ENCODE measurements at places on chromosomes 16 and 17.

GRCh38 chr16:83926726-83927397 lies 26.2 kb upstream of the OSGIN1 start:
- DNase-seq, result peak; percentile 83

DNA sequence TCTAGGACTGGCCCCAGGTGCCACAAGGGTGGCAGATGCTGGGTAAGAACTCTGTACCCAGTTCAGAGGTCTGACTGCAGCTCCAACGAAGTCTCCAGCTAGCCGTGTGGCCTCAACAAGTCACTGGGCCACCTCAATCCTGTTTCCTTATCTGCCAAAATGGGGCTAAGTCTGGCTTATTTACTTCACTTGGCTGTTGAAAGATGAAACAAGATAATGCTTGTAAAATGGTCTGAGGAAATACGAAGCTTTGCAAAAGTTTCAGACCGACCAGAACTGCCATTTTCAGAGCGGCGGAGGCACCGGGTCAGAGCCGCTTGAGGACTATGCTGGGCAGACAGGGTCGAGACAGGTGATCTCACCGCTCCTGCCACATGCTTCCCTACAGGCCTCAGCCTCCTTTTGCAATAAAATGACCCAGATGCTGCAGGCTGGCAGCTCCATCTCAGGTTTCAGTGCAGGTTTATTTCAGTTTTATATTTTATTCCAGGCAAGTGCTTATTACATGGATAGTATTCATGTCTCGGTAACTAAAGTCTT lies 17.2 kb downstream of the MNT start:
- DNase-seq, result no peak

DNA sequence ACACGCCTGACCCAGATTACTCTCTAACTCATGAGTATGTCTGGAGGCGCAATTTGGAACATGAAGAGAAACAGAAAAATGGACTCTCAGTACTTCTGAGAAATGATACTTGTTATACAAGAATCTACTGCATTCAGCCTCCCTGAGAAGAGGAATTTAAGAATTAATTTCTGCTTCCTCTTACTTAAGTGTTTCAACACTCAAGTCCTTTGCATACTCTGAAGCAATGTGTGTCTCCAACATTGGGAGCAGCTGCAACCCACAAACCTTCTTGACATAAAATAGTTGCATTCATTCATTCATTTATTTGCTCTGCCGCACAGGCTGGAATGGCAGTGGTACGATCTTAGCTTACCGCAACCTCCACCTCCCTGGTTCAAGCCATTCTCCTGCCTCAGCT lies 199.8 kb downstream of the NPIPA7 start:
- no peak for DNase-seq

- peak; percentile 34 for DNase-seq
Measured at GRCh38 chr17:31858642-31859486, at the start of gene COPRS. TSS of gene COPRS (minus strand) at chr17:31859244. CDS start at chr17:31859199, 45 bp downstream.

DNA sequence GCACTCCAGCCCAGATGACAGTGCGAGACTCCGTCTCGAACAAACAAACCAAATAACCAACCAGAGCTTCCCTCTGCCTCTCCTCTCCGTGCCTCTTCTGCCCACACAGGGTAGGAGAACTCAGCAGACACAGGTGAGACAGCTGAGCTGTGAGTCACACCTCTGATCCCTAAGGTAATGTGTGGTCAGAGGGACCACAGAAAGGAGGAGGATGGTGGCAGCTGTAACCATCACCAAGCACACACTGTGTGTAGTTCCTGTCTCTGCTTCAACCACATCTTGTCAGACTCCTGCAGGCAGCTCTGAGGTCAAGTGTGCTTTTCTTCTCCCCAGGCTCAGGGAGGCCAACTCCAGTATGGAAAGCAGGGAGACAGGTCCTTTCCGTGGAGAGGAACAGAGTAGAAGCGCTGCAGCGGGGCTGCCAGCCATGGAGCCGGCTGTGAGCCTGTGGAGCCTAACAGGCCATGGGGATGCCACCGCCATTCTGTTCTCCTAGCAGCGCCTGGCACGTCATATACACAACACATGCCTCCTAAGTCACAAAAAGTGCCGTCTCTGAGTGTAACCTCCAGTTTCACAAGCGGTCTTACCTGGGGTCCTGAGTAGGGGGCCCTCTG lies 7.1 kb downstream of the NUDT16L1 start:
- no peak for DNase-seq
